ENCODE measurements at places on chromosomes 2 and 18. TPM values are rescaled to one million over a fixed set of nuclear protein-coding genes. Genes with fewer than 3 reads are reported as not detected.

GRCh38 chr2:2887772-2888387, 489.7 kb downstream of the EIPR1 start:
- DNase-seq, result no peak

Gene SH3BP4
- 4.5 TPM for polyA plus RNA-seq

DNA sequence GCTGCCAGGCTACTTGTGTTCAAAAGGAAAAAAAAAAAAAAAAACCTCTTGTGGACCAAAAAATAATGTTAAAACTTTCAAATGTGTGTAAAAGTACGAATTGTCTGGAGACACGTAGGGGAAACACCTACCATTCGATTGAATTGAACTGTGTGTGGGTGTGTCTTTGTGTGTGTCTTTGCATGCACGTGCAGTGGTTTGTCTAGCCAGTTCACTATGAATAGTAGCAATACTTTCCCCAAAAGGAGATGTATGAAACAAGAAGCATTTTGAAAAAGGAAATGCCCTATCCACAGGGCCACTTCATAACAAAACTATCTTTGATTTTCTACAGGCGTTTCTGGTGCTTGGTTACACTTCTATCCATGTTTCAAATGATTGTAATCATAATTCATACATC, 186.8 kb downstream of the RPRM start:
- no peak for DNase-seq

Gene EML6
- polyA plus RNA-seq, result 0.38 TPM

Gene RNF152
- 0.48 TPM for polyA plus RNA-seq

GRCh38 chr2:203811491-203812221, 55.9 kb upstream of the CTLA4 start:
- DNase-seq, result peak; percentile 76

DNA sequence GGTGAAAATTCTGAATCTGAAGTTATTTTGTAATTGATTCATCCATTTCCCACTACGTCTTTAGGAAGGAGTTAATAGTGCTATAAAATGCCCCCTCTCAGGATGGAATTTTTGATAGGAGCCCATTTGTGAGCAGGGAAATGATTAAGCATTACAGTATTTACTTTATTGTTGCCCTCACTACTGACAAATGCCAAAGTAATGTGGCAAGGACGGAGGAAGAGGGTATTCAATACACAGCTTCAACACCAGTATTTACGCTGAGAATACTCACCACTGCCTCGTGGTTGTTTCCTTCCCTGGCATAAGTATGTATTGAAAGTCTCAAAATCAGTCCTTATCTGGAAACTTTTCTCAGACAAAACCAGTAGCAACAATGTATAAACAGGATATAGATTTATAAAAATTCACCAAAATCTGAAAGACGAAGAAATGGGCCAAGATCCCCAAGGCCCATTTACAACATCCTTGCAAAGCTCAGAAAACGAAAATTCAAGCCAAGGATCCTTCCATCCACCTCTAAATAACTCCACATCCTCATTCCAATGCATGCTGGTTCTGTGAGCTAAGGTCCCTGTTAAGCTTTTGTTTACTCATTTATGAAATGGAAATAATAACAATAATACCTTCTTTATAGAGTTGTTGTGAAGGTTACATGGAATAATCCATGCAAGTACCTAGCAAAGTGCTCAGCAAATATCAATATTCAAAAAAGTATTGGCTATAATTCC, 29.3 kb downstream of the FEZ2 start:
- no peak for DNase-seq

DNA sequence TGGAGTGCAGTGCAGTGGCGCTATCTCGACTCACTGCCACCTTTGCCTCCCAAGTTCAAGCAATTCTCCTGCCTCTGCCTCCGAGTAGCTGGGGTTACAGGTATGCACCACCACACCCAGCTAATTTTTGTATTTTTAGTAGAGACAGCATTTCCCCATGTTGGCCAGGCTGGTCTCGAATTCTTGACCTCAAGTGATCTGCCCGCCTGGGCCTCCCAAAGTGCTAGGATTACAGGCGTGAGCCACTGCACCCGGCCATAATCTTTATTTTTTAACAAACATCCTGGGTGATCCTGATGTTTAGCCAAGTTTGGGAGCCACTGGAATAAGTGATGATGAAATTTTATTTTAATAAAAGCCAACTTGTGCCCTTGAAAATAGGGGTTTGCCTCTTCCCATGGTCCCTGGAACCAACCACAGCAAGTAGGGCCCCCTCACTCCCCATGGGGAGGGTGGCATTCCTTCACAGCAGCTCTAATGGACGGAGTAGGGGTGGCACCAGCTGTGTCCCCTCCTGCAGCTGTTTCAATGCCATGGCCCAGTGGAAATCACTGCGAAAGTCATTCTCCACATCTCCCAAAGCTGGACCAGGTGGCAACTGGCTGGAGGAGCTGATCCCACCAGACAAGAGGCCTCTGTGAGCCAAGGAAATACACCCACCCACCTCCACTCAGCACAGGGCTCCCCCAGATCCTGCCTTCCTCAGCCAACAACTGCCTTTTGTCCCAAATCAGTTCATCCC, 194.8 kb downstream of the ZFP36L2 start:
- DNase-seq, result no peak

DNA sequence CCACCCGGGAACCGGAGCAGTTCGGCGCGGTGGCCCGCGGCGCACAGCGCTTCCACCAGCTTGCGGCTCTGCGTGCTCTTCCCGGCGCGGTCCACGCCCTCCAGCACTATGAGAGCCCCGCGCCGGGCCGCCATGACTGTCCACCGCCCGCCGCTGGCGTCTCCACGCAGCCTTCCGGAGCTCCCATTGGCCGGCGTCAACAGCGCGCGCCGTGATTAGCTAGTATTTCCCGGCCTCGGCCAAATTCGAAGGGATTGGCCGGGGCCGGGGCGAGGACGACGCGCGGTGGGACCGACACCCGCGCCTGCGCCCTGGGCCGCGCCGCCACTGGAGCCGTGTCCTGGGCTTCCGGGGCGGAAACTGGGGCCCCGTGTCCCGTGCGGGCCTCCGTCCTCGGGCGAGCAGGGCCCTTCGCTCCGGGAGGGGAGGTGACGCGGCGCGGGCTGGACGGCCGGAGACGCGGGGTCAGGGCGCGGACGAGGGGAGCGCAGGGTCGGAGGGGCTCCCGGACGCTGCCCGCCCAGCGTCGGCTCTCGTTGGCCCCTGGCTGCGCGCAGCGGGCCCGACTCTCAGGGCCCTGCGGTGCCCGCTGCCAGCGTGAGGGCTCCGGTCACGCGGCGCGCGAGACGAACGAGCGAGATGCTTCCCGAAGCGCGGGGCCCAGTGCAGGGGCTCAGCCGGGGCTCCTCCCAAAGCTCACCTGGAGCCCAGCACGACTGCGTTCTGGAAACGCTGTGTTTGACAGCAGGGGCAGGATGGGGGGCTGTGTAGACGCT, at the start of gene DTYMK:
Gene DTYMK, minus strand, starts transcription at position 166 of the 776 bp plus-strand sequence. Its CDS starts 32 bp downstream, at position 134.
- DNase-seq, result peak; percentile 98
